ENCODE measurements at places on chromosomes 11 and 22.

GRCh38 chr11:127273593-127274327, 273.2 kb upstream of the KIRREL3 start:
- DNase-seq: no peak

GRCh38 chr11:3160252-3161031, 4.7 kb downstream of the OSBPL5 start:
- DNase-seq: peak; percentile 63

DNA sequence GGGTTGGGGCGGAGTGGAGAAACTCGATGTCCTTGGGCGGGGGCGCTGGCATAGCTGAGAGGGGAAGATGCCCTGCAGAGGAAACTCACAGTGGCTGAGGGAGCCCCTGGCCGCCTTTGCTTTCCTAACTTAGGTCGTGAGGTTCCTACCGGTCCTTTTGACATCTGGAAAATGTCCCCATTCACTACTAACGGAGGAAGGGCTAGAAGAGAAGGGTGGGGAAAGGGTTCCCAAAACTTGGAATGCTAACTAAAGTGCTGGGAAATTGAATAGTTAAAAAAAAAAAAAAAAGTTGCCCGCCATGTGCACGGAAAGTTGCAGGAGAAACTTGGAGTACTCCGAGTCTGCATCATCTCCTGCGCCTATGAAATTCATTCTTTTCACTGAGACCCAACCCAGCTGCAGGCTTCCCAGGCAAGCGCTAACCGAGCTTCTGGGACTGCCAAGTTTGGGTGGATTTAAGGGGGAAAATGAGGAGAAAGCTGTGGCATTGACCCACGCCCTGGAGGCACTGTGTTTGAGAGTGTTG, 796 bp downstream of the TIMP3 start:
- no peak for DNase-seq

DNA sequence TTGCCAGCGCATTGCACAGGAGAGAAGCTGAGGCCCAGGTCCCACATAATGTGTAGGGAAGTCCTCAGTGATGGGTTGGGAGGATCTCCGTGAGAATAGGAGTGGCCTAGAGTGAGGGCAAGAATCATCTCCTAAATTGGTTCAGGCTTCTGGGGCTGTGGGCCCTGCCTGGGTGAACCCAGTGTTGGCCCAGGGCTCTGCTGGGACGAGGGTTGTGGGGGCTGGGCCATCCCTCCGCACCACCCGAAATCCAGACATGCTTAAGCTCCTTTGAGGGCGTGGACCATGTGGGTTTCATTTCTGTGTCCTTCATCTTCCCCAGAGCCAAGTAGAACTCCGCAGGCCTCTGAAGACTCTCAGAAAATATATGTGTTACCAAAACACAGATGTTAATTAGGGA, 3.7 kb downstream of the MICALL1 start:
- DNase-seq: no peak

DNA sequence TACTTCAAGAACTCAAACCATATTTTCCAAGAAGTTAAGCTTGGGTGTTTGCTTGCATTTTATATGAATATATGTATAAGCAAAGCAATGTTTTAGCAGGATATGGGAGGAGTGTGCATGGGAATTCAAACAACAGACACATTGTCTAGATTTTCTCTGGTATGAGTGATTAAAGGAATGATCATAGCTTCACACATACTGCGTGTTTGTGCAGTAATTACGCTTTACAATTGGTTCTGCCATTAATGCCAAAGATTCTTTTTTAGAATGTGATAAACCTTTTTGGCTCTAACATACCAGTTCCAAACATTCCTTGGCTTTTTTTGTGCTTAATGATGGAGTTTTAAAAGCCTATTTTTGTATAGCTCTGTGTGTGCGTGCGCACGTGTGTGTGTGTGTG, 54.0 kb downstream of the CCDC34 start:
- no peak for DNase-seq

DNA sequence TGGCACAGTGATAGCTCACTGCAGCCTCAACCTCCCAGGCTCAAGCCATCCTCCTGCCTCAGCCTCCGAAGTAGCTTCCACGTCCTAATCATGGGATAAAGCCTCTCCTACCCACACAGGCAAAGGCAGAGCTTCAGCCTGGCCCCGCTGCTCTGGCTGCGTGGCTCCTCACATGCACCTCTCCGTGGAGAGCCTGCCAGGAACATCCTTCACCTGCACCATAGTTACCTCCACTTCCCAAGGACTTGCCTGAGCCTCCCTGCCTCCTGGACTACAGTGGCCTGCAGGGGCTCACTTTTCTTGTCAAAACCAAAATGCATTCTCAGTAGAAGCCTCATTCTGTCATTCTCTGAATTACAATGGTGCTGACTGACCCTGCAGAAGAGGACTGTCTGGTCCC, 6.5 kb downstream of the C11orf16 start:
- DNase-seq: no peak

DNA sequence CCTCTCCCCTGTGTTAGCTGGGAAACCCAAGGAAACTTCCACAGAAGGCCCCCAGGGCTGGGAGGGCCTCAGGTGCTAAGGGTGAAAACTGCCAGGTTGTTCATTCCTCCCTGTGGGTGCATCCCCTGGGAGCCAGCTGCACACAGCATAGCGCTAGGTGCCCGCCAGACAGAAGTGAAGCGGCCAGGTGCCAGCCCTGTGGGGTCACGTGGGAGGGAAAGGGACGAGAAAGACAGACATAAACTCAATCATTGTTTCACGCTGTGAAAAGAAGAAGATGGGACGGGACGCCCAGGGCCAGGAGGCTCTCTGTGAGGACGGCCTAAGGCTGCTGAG, 31.6 kb upstream of the HMOX1 start:
- peak; percentile 67 for DNase-seq

DNA sequence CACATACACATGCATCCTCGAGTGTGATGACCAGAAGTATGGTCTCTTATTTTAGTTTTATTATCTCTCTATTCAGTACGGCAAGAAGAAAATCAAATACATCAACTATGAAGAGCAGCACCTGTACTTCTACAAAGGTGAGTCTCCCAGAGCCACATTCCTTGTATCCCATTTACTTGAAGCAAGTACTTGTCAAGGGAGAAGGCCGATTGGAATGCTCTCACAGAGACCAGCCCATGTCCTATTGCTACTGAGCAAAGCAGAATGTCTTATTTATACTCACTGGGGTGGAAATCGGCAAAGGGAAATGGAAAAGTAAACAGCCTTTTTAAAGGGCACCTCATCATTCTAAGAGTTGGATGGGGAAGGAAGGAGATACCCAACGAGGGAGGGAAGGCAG, 72.6 kb upstream of the OR5AK2 start:
- DNase-seq: no peak

DNA sequence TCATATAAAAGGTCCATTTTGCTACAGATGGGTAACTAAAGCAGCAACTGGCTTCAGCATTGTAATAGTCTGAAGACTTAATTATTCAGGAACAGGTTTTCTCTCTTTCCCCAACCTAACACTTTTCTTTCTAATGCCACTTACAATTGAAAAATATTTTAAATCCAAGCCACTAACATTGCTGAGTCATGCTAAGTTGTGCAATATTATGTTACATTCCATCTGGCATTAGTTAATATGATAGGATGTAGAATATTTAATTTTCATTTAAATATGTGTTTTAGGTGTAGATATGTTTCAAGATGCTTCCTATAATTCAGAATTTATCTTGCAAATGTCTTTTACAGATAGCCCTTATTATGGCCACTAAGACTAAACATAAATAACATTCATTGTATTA, 98.6 kb downstream of the KIF18A start:
- DNase-seq: no peak

- DNase-seq: no peak
These were observed 142.3 kb downstream of the IGLL1 start for GRCh38 chr22:23437779-23438178.

DNA sequence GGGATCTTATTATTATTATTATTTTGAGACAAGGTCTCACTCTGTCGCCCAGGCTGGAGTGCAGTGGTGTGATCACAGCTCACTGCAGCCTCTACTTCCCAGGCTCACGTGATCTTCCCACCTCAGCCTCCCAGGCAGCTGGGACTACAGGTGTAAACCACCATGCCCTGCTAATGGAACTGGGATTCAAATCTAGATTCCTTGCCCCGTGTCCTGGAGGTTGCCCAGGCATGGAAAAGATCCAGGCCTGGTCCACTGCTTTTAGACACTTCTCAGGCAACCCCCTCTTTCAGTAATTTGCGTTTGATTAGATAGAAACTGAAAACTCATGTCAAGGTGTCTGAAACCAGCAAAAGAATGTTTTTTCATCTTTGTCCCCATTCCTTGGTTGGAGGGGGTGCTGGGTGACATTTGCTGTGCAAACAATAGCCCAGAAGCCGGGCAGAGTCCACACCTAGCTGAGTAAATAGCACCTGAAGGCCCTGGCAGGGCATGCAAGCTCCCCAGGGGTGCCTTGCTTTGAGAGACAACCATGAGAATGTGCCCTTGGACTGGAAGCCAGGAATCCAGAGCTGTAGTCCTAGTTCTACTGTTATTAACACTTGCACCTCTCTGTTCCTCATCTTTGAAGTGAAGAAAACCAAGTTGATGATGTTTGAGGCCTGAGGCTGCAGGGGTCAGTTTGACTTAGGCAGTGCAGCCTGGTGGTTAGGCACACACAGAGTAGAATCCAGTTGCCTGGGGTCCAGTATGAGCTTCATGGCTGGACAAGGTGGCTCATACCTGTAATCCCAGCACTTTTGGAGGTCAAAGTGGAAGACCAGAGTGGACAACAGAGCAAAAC, 19.1 kb upstream of the XBP1 start:
- DNase-seq: no peak

DNA sequence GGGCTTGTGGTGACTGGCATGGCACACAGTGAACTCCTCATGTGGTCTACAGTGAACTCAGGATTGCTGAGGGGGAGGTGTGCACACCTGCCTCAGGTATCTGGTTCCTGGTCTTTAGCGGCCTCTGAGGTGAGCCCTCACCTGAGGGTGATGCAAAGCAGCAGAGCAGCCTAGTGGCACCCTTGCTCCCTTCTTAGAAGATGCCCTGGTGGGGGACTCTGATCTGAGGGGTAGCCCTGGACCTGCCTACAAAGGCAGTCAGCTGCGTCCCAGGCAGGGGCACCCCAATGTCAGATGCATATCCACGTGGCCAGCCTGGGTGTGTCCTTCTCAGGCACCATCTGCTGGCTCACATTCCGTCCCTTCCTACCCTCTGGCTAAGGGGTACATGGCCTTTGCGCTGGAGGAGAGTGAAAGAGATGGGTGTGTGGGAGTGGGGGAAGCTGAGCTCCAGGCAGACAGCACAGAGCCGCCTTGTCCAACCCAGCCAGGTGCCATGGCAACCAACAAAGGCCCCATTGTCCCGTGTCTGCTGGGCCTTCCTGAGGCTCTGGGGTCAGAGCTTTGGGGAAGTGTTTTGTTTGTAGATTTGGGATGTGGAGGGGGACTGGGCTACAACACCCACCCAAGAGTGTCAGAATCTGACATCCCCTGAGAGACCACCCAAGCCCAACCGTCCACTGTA, 5.8 kb downstream of the PLEKHB1 start:
- DNase-seq: no peak

DNA sequence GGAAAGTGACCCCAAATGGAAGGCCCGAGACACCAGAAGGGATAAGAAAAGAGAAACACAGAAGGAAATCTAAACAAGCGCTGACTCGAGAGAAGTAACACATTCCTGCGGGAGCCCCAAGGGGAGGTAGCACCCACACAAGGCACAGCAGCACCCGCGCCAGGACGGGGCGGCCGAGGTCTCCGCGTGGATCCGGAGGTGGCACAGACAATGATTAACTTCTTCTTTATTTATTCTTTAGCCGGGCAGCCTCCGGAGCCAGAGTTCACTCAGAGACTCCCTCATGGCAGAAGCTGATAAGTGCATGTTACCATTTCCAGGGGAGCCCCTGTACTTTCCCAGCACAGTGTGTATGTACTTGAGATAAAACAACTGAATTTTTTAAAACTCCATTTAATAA, 5.1 kb downstream of the TOLLIP start:
- DNase-seq: no peak

DNA sequence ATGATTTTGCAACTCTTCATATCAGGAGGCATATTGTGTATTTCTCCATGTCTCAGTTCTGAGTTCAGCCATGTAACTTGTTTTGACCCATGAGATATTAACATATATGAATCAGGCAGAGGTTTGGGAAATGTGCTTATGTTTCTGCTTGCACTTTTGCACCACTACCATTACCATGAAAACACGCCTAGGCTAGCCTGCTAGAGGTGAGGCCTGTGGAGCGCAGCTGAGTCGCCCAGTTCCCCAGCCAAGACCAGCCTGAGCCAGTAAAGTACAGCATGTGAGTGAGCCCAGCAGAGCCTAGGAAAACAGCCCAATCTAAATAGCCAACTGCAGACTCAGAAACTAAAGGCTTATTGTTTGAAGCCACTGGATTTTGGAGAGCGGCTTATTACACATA, 18.4 kb upstream of the MYOD1 start:
- no peak for DNase-seq

DNA sequence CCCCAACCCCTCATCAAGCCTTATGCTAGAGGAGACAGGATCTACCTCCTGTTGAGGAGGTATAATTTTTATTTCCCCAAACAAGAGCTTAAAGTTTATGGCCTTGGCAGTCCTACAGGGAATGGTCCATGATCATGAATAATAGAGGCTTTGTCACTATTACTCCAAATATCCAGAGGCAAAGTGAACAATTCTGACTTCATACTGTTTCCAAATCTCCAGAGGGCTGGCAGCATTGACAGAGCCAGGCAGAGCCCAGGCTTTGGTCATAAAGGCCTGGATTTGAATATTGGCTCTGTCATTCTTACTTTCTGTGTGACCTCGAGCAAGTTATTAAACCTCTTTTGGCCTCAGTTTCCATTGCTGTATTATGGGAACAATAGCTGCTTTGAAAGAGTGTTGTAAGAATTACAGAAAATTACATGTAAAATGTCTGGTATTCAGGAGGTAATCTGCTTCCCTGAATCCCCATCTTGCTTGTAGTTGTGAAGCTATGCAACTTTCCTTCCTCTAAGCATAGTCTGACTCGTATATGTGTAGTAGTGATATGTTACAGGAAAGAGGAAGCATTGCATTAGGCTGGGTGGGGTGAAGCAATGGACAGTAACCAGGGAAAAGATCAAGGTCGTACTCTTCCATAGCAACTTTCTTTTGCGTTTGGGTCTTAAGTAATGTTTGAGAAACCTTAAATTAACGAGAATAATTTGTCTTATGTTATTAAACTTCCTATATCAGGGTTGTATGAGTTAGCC, 88.8 kb downstream of the CD44 start:
- no peak for DNase-seq

- DNase-seq: no peak
These were observed 27.9 kb upstream of the PAK1 start for GRCh38 chr11:77501758-77502157.

Measured in DMS153 (cell line).